Activated CD4-positive, alpha-beta T cell treated with anti-CD3 and anti-CD28 coated beads for 36 hours (primary cell): ENCODE measurements at places on chromosomes 5 and 9. TPM values are rescaled to one million over a fixed set of nuclear protein-coding genes. Genes with fewer than 3 reads are reported as not detected.

DNA sequence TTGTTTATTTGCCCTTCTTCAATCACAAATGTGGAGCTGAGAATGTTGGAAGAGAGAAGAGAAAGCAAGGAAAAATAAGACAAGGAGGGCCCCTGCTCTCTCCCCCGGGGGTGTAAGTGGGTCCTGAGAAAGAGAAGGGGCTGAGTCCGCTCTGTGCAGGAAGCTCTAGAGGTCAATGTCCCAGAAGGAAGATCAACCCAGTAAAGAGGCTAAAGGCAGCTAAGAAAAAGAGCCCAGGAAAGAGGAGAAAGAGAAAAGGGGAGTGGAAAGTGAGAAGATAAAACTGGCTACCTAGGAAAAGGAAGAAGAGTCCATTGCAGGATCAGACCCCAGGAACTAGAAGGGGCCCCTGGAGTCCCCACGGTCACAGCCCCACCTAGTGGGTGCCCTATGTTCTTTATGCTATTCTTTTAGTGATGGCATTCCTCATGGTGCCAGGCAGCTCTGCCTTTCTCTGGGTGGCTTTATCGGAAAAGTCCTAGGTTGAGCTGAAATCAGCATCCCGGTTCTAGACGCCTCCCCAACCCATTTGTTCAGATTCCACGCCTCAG lies 583.4 kb downstream of the ACTL7B start:
- no peak overlapping the region for H3K4me3 ChIP-seq
- no peak for DNase-seq
- no peaks in the 10 kb centered on the region for H3K27me3 ChIP-seq
- no peaks in the 10 kb centered on the region for H3K4me1 ChIP-seq
- no peak overlapping the region for H3K27ac ChIP-seq

- H3K27ac ChIP-seq = no peak overlapping the region
- DNase-seq = no peak
- H3K4me3 ChIP-seq = no peak overlapping the region
These were observed 42.8 kb downstream of the NFIB start for GRCh38 chr9:14271093-14271673.

DNA sequence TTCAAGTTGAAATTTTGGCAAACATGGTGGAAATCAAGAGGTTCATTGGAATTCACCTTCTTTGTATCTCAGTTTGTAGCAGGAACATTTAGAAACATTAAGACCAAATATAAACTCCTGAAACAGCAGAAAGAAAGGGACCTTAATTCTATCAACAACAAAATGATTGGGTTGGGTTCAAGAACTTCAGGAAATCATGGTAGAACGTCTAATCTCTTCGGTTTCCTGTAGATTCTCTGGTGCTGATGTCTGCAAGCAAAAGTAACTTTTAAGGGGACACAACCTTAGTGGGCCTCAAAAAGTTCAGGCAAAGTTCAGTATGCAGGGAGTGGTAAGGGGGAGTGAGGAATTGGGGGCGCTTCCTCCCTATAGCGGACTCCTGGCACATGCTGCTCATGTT lies 3.4 kb downstream of the IL33 start:
- no peak for DNase-seq
- no peaks in the 10 kb centered on the region for H3K36me3 ChIP-seq
- peaks cover 23% of the 10 kb centered on the region for H3K27me3 ChIP-seq
- no peaks in the 10 kb centered on the region for H3K4me1 ChIP-seq
- H3K27ac ChIP-seq = no peak overlapping the region
- no peak overlapping the region for H3K4me3 ChIP-seq

DNA sequence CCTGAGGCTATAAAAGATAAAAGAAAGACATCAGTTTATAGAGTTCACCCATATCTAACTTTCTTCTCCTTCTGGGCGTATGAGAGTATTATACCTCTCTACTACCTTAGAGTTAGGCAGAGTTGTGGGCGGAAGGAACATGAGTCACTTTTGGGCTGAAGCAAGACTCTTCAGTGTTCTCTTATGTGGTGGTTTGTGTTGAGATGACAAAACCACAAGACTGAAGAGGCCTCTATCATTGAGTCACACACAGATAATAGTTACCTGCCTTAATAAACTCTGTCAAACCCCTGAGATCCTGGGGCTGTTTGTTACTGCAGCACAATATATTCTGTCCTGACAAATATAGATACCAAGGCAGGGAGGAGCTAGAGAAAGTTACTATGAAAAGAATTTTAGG lies 184.2 kb downstream of the EFNA5 start:
- H3K4me3 ChIP-seq = no peak overlapping the region
- H3K36me3 ChIP-seq = peaks cover 5% of the 10 kb centered on the region
- H3K4me1 ChIP-seq = peaks cover 22% of the 10 kb centered on the region
- DNase-seq = peak; percentile 79
- no peak overlapping the region for H3K27ac ChIP-seq

DNA sequence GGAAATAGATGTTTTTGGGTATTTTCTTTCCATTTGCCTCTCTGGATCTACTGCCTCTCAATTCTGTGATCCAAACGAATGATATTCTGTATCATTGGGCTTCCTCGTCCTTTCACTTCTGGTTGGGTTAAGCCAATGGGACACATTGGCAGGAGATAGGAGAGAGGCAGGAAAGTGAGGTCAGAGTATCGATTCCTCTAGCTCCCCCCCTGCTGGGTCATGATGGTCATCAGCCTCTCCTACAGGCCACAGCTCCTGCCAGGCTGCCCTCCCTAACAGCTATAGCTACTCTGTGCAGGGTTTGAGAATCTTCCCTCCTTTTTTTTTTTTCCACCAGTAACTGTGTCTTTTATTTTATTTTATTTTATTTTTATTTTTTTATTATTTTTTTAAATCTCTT lies 39.4 kb downstream of the APBA1 start:
- no peak for DNase-seq
- no peak overlapping the region for H3K27ac ChIP-seq
- peaks cover 11% of the 10 kb centered on the region for H3K27me3 ChIP-seq
- H3K4me1 ChIP-seq = no peaks in the 10 kb centered on the region

GRCh38 chr9:83430681-83431080 lies 107.5 kb downstream of the FRMD3 start:
- no peaks in the 10 kb centered on the region for H3K27me3 ChIP-seq
- no peaks in the 10 kb centered on the region for H3K4me1 ChIP-seq
- no peaks in the 10 kb centered on the region for H3K36me3 ChIP-seq
- no peak for DNase-seq

REEP2 gene
- 4.0 TPM for total RNA-seq

DNA sequence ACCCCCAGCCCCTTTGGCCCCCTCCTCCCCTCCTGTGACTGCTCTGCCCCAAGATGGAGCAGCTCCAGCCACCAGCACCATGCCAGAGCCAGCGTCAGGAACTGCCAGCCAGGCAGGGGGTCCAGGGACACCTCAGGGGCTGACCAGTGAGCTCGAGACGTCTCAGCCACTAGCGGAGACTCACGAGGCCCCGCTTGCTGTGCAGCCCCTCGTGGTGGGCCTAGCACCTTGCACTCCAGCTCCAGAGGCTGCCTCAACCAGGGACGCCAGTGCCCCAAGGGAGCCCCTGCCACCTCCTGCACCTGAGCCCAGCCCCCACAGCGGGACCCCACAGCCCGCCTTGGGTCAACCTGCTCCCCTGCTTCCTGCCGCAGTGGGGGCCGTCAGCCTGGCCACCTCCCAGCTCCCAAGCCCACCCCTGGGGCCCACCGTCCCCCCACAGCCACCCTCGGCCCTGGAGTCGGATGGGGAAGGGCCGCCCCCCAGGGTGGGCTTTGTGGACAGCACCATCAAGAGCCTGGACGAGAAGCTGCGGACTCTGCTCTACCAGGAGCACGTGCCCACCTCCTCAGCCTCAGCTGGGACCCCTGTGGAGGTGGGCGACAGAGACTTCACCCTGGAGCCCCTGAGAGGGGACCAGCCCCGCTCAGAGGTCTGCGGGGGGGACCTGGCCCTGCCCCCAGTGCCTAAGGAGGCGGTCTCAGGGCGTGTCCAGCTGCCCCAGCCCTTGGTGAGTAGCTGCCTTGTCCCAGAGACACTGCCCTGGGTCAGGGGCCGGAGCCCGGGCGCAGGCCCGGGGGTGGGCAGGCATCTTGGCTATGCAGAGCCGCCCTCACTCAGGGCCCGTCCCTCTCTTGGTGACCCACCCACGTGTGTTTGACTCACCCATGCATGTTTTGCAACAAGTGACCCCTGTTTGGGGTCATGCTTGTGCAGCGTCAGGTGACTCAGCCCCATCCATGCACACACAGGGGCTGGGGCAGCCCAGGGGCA lies 105.2 kb downstream of the WNK2 start:
- H3K4me3 ChIP-seq = no peak overlapping the region
- H3K27ac ChIP-seq = no peak overlapping the region
- no peak for DNase-seq
- H3K27me3 ChIP-seq = no peaks in the 10 kb centered on the region
- no peaks in the 10 kb centered on the region for H3K36me3 ChIP-seq

IFNA2 gene
- not detected for total RNA-seq

HACD4 gene
- total RNA-seq = 2.7 TPM

NSA2 gene
- 163 TPM for total RNA-seq

DNA sequence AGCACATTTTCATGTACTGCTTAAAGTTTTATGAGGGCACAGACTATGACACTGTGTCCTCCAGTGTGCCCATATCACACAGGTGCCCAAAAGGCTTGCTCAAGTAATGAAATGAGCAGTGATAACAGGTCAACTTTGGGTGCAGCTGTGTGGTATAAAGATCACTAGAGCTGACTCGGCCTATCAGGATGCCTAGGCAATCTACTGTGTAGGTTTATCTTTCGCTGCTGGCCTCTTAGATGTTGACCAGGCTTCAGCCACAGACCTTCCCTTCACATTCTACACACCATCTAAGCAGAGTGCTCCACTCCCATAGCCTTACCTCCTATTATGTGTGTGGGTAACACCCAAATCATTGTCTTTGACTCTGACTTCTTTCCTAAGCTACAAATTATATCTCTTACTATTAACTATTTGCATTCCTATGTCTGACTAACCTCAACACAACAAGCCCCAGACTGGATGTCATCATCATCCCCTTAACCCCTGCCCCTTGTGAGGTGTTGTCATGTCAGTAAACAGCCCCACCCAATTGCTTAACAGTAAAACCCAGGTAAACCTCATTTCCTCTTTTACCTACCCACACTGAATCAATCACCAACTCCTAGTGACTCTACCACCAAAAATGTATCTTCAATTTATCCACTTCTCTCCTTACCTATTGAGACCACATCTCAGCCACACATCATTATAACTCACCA lies 2.5 kb downstream of the SREK1IP1 start:
- peaks cover 18% of the 10 kb centered on the region for H3K36me3 ChIP-seq
- peak overlapping the region; percentile 56 for H3K27ac ChIP-seq
- no peak overlapping the region for H3K4me3 ChIP-seq
- DNase-seq = no peak
- H3K4me1 ChIP-seq = peaks cover 37% of the 10 kb centered on the region

GRCh38 chr5:135051399-135051798 lies 17.4 kb upstream of the PITX1 start:
- no peak overlapping the region for H3K27ac ChIP-seq
- no peaks in the 10 kb centered on the region for H3K4me1 ChIP-seq
- peaks cover 43% of the 10 kb centered on the region for H3K27me3 ChIP-seq
- no peaks in the 10 kb centered on the region for H3K36me3 ChIP-seq
- no peak for DNase-seq
- H3K4me3 ChIP-seq = no peak overlapping the region

DNA sequence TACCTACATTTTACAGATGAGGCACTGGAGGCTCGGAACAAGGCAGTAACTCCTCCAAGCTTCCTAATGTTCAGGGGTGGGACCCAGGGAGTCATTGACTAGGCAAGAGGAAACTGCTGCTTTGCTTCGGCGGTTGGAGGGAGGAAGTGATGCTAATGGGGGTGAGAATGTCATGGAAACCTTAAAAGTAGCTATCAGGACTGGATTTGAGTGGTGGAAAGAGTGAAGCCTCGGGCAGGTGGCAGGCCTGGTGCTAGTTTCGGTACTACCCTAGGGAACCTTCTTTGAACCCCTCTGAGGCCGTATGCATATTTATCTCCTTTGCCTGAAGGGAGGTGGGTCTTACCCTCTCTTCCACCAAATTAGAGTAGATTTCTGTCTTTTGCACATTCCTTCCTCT lies 1.6 kb downstream of the BSPRY start:
- H3K27ac ChIP-seq = peak overlapping the region; percentile 71
- H3K4me1 ChIP-seq = peaks cover 36% of the 10 kb centered on the region
- H3K27me3 ChIP-seq = peaks cover 37% of the 10 kb centered on the region
- H3K36me3 ChIP-seq = no peaks in the 10 kb centered on the region
- DNase-seq = peak; percentile 67
- H3K4me3 ChIP-seq = peak overlapping the region; percentile 75

DNA sequence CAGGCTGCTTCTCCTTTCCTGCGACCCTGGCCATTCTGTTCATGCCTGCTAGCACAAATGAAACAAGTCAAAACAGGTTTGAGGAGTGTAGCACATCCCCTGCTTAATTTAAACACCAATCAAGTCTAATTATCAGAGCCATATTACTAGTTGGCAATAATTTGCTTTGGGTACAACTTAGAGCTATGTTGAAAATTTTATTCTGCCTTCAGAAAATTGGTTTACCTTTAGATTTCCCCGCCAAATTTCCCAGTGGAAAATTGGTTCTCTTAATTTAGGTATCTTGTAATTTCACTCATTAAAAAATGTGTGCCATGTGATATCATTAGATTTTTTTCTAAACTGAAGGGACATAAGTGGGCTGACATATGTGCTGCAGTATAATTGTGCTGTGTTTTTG lies 265.8 kb downstream of the MAST4 start:
- no peak overlapping the region for H3K4me3 ChIP-seq
- H3K36me3 ChIP-seq = no peaks in the 10 kb centered on the region
- peaks cover 3% of the 10 kb centered on the region for H3K4me1 ChIP-seq
- H3K27ac ChIP-seq = no peak overlapping the region
- H3K27me3 ChIP-seq = peaks cover 30% of the 10 kb centered on the region
- no peak for DNase-seq

DNA sequence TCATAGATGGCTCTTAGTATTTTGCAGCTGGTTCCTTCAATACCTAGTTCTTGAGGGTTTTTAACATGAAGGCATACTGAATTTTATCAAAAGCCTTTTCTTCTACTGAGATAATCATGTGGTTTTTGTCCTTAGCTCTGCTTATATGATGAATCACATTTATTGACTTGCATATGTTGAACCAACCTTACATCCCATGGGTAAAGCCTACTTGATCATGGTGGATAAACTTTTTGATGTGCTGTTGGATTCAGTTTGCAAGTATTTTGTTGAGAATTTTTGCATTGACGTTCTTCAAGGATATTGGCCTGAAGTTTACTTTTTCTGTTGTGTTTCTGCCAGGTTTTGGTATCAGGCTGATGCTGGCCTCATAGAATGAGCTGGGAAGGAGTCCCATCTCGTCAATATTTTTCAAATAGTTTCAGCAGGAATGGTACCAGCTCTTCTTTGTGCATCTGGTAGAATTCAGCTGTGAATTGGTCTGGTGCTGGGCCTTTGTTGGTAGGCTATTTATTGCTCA lies 49.7 kb downstream of the YIPF5 start:
- H3K4me3 ChIP-seq = no peak overlapping the region
- peaks cover 3% of the 10 kb centered on the region for H3K27me3 ChIP-seq
- H3K27ac ChIP-seq = no peak overlapping the region
- no peak for DNase-seq

- H3K27ac ChIP-seq = no peak overlapping the region
- H3K4me1 ChIP-seq = no peaks in the 10 kb centered on the region
- H3K4me3 ChIP-seq = no peak overlapping the region
- H3K27me3 ChIP-seq = peaks cover 27% of the 10 kb centered on the region
These were observed 26.7 kb upstream of the TNC start for GRCh38 chr9:115144706-115145105.

GRCh38 chr5:19534751-19535150 lies 453.2 kb downstream of the CDH18 start:
- no peak overlapping the region for H3K27ac ChIP-seq
- no peak overlapping the region for H3K4me3 ChIP-seq
- H3K36me3 ChIP-seq = no peaks in the 10 kb centered on the region
- H3K4me1 ChIP-seq = no peaks in the 10 kb centered on the region
- H3K27me3 ChIP-seq = no peaks in the 10 kb centered on the region
- DNase-seq = no peak
